HT1080 (cell line): ENCODE measurements at places on chromosomes 5 and 9.
A peak's percentile ranks its signal among the peaks of the same experiment; 100 is the strongest.

GRCh38 chr5:86684222-86684621 is 66.5 kb downstream of the COX7C start:
- DNase-seq, result peak; percentile 3

DNA sequence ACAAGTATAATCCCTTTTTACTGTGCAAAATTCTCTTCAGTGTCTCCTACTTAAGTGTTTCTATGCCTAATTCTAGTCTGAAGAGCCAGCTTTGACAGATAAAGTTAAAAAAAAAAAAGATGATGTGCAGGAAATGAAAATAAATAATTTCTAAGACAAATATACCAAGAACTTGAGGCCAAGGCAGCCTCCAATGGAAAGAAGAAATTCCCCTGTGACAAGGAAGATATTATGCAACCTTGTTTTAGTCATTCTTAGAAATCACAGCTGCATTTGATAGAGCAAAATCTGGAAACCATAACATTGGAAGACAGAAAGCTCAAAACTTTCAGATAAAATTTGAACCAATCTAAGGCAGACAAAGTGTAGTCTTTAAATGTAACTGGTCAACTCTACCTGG is 375.9 kb upstream of the TLE4 start:
- no peak for DNase-seq

DNA sequence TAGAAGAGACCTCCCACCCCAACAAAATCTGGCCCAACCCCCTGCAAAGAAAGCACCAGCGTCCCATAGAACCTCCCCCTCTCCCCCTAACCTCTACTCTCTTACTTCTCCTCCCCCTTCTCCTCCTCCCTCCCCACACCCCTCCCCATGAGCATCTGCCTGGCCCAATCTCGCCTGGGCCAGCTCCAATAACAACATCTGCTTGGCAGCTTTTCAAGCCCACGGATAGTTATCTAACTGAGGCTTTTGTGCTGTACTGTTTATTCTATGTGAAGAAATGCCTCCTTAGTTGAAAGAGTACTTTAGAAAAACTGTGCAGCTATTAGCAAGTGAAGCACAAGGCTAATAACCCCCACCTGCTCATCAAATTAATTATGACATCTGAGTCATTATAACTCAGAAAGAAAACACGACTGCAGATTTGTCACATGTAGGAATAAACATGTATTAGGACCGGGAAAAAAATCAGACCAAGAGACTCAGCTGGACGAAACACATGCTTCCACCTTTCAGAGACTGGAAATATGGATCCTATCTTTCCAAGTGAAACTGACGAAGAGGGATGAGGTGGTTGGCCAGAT is 42.8 kb downstream of the NFIB start:
- peak; percentile 54 for DNase-seq

DNA sequence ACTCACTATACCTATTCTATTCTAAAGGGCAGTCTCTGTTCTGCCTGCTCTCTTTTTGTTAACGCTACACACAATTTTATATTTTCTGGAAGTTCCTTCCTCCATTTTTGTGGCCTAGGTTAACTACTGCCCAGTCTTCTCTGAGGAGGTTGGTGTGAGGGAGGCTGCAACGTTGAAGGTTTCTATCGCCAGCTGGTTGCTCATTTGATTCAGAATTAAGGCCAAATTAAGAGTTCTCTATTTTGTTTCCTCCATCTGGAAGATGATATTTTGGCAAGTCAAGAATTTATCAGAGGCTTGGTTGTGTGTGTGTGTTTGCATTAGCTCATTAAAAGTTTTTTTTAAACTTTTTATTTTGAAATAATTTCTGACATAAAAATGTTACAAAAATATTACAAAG is 175.1 kb downstream of the ARHGAP26 start:
- no peak for DNase-seq

DNA sequence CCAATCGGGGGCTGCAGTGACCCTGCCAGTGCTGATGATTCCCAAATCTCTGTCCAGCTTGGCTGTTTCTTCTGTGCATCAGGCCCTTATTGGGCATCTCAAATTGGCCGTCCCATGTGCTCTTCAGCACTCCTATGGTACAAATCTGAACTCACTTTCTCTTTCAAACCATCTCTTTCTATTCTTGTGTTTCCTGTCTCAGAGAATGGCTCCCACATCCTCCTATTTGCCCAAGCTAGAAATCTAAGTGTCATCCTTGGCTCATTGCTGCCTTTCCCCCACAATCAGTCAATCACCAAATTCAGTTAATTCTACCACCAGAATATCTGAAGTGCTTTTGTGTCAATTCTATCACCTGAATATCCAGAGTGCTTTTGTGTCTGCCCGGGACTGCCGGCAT is 336.6 kb downstream of the CWC27 start:
- DNase-seq, result no peak

DNA sequence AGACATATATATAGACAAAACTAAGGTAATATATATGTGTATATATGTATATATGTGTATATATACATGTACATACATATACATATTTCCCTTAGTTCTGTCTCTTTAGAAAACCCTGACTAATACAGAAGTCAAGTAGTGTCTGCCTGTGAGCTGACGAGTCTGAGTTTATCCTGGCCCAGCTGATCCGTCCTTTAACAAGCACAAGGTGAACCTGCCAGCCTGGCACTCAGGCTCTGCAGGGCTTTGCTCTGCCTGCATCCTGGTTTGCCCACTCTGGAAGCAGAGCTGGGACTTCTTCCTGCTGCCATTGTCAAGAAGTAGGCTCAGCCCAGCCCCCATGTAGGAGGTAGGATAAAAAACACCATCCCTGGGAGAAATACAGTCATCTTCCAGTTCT is 388.0 kb downstream of the ICE1 start:
- no peak for DNase-seq

GRCh38 chr5:55636177-55636576 is 75.9 kb downstream of the SLC38A9 start:
- DNase-seq, result no peak

- DNase-seq, result no peak
These were observed 41.0 kb downstream of the ALDH1A1 start for GRCh38 chr9:72911816-72912215.

DNA sequence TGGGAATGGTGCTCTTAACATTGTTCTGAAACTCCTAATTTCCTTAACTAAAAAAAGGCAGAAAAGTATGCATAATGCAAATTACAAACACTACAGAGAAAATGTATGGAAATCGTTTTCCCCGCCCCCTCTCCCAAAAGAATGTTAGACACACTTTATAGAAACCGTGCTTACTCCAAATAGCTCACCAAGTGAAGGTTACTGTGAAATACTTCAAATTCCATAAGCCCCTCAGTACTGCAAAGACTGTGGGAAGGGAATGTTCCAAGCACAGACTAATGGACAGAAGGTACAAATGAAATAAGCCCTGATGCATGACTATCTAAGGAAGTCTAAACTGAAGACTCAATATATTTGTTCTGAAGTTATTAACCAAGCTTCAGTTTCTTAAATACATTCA is 12.5 kb downstream of the MAPKAP1 start:
- DNase-seq, result no peak

DNA sequence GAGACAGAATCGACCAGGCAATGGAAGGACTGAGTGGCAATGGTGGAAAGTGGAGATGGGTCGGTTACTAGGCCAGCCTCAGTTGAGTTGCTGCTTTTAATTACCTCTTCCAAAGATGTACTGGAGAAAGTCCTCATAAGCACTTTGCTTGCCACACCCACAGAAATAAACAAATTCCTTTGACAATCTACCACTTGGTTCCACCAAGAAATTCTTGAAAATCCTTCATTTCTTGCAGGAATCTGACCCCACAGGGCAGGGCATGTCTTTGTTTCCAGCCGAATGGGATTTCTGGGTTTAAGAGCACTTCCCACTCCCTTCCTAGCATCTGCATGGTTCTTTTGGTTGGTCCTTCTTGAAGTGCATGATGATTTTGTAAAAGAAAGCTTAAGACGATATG is 54.5 kb downstream of the ADAMTS12 start:
- DNase-seq, result no peak

DNA sequence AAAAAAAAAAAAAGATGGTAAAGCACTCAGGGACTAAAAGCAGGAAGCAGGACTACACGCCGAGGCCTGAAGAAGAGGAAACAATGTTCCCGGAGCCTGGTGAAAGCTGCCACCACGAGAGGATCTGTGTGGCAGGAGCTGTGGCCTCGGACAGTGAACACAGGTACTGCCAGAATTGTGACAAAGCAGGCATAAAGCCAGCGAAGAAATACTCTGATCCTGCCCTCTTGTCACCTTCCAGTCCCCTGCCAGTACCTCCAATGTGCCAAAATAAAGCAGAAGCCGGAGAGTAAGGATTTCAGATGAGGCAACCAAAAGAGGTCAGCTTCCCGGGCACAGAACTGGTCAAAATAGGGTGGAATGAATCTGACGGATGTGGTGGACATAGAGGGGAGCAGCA is 211.5 kb upstream of the TARS1 start:
- DNase-seq, result no peak

DNA sequence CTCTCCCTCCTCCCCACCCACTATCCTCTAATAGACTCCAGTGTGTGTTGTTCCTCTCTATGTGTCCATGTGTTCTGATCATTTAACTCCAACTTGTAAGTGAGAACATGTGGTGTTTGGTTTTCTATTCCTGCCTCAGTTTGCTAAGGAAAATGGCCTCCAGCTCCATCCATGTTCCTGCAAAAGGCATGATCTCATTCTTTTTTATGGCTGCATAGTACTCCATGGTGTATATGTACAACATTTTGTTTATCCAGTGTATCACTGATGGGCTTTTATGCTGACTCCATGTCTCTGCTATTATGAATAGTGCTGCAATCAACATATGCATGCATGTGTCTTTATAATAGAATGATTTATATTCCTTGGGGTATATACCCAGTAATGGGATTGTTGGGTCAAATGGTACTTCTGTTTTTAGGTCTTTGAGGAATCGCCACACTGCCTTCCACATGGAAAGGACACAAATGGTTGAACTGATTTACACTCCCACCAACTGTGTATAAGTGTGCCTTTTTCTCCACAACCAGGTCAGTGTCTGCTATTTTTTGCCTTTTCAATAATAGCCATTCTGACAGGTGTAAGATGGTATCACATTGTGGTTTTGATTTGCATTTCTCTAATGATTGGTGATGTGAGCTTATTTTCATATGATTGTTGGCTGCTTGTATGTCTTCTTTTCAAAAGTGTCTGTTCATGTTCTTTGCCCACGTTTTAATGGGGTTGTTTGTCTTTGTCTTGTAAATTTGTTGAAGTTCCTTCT is 96.5 kb upstream of the DAB2 start:
- DNase-seq, result no peak

- no peak for DNase-seq
These were observed 37.1 kb upstream of the F2RL1 start for GRCh38 chr5:76781775-76782174.

DNA sequence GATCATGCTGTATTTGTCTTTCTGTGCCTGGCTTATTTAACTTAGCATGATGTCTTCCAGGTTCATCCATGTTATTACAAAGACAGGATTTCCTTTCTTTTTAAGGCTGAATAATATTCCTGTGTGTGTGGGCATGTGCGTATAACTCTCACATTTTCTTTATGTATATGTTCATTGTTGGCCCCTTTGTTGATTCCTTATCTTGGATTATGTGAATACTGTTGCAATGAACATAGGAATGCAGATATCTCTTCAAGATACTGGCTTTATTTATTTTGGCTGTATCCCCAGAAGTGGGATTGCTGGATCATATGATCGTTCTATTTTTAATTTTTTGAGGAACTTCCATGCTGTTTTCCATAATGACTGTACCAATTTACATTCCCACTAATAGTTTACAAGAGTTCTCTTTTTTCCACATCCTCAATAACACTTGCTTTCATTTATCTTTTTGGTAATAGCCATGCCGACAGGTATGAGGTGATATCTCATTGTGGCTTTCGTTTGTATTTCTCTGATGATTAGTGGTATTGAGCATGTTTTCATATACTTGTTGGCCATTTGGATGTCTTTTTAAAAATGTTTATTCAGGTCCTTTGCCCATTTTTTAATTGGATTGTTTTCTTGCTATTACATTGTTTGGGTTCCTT is 38.0 kb downstream of the CREBRF start:
- DNase-seq, result peak; percentile 65

GRCh38 chr9:114060711-114061110 is 17.4 kb downstream of the AMBP start:
- no peak for DNase-seq

DNA sequence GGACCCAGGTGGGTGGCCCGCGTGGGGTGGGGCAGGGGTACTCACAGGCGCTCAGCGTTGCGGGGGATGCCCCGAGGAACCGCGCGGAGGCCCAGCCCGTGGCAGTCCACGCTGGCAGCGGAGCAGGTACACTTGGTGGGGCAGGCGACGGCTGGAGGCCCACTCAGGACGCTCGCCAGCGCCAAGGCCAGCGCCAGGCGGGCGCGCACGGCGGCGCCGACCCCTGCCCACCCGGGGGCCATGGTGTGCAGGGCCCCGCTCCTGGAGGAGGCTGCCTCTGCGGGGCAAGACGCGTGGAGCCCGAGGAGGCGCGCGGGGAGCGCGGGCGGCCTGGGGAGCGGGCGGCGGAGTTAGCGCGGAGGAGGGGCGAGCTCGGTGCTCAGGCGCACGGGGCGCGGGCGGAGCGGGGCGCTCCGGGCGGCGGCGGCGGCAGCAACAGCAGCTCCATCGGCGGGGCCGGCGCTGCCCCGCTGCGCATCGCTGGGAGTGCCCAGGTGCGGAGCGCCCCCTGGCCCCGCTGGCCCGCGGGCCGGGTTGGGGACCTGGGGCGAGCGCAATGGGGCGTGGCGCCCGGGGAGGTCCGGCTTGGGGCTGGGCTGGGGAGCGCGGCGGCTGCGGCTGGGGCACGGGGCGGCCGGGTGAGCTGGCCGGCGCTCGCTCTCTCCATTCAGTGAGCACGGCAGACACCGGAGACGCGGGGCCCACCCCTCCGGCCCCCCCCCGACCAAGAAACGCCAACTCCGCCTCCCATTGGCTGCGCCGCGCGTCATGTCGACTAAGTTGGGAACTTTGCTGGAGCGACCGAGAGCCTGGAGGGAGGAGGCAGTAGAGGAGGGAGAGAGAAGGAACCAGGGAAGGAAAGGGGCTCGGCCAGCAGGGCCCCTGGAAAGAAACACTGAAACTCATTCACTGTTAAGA is at the start of gene SLIT3:
Gene SLIT3 (minus strand): TSS at position 672 of the 918 bp plus-strand sequence. CDS start 430 bp downstream, at position 242.
- no peak for DNase-seq

DNA sequence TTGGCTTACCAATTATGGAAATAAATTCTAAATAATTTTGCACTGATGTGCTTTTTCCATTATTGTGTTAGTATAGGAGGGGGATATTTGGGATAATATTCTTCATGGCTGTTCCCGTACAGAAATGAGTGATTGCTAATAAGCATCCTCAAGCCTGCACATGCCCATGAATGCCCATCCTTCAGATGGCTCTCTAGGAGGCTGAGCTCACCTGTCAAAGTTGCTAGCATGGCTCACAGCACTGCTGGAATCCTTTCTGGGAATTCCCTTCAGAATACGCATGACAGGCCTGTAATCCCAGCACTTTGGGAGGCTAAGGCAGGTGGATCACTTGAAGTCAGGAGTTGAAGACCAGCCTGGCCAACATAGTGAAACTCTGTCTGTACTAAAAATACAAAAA is 124.1 kb downstream of the NXNL2 start:
- DNase-seq, result no peak
